ENCODE measurements at places on chromosomes 12 and 14.

GRCh38 chr14:64186231-64187129, 107.7 kb downstream of the ESR2 start:
- no peak for DNase-seq

- no peak for DNase-seq
Measured at GRCh38 chr14:72315714-72316113, 383.5 kb downstream of the RGS6 start.

- DNase-seq: no peak
Measured at GRCh38 chr12:39772821-39773259, 153.2 kb upstream of the ABCD2 start.

DNA sequence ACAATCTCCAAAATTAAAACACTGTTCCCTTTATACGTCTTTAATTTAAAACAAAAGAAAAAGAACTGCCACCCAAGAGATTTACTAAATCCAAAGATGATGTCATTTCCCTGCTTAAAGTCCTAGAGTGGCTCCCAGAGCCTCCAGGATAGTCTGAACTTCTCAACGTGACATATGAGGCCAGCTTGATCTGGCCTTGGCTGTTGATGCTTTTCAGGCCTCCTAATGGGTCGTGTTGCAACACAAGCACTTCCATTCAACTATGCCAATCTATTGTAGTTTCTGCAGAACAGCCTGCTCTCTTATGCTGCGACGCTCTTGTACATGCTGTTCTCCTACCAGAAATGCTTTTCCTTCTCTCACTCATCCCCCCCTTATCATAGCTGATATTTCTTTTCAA, 35.7 kb downstream of the LGR5 start:
- DNase-seq: peak; percentile 22

GRCh38 chr12:85559536-85559935, 276.7 kb downstream of the RASSF9 start:
- no peak for DNase-seq

- peak; percentile 61 for DNase-seq
Measured at GRCh38 chr14:35234012-35234805, 58.0 kb upstream of the PSMA6 start.

DNA sequence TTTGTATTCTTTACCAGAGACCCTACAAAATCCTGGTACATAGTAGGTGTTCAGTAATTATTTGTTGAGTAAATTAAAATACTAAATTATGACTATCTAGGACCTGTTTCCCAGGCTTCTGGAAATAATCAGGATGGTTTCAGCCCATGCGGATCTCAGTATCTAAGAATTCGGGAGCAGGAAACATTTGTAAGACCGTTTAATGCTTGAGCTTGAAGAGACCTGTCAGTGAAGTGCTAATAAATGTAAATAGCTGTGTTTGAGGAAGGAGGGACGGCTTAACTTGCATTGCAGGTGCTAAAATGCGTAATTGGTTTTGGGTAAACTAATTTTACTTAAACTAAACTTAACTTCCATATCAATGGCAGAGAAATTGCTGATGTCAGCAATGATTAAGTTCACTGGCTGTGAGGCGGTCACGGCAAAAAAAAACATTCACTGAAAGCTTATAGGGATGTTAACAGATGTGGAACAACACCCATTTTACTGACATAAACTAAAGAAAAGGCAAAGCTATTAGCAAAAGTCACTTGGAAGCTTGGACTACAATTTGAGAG, 28.6 kb upstream of the AEBP2 start:
- DNase-seq: no peak

- DNase-seq: peak; percentile 36
Measured at GRCh38 chr14:105069871-105070759, 4.9 kb upstream of the GPR132 start.

DNA sequence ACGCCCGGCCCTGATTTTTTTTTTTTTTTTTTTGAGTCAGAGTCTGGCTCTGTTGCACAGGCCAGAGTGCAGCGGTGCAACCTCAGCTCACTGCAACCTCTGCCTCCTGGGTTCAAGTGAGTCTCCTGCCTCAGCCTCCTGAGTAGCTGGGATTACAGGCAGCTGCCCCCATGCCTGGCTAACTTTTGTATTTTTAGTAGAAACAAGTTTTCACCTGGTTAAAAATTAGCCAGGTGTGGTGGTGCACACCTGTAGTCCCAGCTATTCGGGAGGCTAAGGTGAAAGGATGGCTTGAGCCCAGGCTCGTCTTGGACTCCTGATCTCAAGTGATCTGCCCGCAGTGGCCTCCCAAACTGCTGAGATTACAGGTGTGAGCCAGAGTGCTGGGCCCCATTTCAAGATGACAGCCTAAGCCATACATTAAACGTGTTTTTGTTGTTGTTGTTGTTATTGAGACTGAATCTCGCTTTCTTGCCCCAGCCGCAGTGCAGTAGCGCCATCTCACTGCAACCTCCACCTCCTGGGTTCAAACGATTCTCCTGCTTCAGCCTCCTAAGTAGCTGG, 42.7 kb upstream of the EAPP start:
- DNase-seq: no peak

GRCh38 chr12:87305481-87305880, 723.7 kb downstream of the C12orf50 start:
- no peak for DNase-seq

- DNase-seq: peak; percentile 7
Measured at GRCh38 chr12:66823857-66824570, 145.1 kb upstream of the GRIP1 start.

DNA sequence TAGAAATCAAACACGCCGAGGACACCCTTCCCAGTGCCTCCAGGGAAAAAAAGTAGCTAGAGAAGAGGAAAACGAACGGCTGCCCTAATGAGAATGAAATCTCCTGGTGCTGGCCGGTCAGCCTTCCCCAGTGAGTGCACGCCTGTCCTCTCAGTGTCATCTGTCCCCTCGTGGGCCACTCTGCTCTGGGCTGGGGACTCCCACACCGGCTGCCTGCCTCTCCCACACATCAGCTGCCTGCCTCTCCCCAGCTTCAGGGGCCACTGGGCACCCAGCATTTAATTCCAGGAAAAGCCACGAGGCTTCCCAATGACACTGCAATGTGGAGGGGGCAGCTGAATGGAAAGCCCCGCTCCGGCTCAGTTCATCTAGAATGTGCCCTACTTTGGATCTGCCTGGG, 59.0 kb downstream of the CCDC85C start:
- no peak for DNase-seq

GRCh38 chr12:131720921-131721320, 10.0 kb downstream of the SFSWAP start:
- DNase-seq: no peak

DNA sequence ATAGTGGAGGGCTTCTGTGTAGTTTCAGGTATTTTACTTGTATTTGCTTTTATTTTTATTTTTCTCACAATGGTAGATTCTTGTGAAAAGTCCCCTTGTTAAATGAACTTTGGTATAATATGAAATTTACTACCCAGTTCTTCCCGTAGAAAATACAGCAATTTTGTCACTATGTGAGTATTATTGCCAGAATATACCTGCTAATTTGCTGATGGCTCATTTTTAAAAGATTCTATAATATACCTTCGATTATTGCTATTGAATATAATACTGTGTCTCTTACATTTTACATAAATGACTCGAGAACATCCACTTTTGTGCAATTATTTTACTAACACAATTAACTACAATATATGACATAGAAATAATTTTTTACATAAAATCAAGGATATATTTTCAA, 262.3 kb upstream of the NOVA1 start:
- no peak for DNase-seq

All from fibroblast of skin of right quadriceps (primary cell).